ENCODE measurements at places on chromosomes 6 and 20.
A peak's percentile ranks its signal among the peaks of the same experiment; 100 is the strongest.

GRCh38 chr6:10402648-10403311 lies 12.1 kb downstream of the TFAP2A start:
- no peak for DNase-seq

DNA sequence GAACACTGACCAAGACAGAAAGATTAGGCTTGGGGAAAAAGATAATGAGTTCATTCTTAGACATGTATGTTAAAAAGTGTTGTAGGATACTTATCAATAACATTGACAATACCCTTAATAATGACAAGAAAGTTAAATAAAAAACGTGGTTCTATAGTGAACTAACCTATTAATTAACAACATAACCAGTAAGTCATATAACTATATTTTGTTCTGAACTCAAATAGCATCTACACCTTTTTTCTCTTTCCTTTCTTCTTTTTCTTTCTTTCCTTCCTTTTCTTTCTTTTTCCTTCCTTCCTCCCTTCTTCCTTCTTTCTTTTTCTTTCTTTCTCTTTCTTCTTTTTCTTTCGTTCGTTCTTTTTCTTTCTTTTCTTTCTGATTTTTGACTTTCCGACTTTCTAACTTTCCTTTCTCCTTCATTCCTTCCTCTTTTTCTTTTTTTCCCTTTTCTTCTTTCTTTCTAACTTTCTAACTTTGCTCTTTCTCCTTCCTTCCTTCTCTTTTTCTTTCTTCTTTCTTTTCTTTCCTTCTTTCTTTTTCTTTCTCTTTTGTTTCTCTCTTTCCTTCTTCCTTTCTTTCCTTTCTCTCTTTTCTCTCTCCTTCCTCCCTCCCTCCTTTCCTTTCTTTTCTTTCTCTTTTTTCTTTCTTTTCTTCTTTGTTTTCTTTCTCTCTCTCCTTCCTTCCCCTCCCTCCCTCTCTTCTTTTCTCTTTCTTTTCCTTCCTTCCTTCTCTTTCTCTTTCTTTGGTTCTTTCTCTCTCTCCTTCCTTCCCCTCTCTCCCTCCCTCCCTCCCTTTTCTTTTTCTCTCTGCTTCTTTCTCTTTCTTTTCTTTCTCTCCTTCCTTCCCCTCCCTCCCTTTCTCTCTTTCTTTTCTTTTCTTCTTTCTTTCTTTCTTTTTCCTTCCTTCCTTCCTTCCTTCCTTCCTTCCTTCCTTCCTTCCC lies 24.6 kb downstream of the PRSS35 start:
- DNase-seq, result no peak

GRCh38 chr20:20627471-20627870 lies 85.0 kb downstream of the RALGAPA2 start:
- no peak for DNase-seq

- DNase-seq, result no peak
Observed at GRCh38 chr6:150775415-150776203, 89.9 kb upstream of the MTHFD1L start.

GRCh38 chr6:39073471-39074355 lies 25.1 kb downstream of the GLP1R start:
- no peak for DNase-seq

GRCh38 chr6:63799813-63800212 lies 164.2 kb downstream of the PHF3 start:
- DNase-seq, result no peak

GRCh38 chr6:160690458-160690857 lies 11.6 kb upstream of the PLG start:
- DNase-seq, result no peak

DNA sequence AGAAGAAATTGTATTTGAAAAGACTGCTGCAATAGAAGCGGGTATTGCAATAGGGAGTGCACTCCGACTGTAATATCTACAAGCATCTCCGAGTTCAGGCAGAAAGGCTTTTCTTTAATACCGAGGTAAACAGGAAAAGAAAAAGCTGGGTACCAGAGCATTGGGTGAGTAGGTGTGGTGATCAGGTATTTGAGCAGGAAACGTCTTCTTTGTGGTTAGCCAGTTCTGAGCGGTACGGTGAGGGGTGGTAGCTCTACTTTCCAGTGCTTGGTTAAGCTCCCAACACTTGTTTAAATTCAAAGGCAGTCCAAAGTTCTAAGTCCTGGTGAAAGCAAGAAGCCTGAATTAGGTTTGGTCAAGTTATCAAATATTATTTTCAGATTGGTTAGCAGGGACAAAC lies 404.1 kb downstream of the LMBRD1 start:
- DNase-seq, result no peak

DNA sequence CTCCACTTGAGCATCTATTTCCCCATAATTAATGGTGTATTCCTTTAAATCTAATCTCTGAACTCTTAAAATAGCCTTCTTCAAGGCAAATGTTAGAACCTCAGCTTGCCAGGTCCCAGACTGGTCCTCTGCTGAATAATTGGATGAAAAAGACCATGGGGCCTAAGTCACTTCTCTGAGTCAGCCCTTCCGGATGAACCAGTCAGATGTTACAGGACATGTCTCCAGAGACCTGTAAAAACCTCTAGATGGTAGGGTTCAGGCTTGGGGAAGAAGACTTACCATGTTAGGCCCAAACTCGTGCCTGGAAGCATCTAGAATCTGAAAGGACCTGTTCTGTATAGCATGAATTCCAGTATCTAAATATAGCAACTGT lies 97.3 kb downstream of the CDKAL1 start:
- no peak for DNase-seq

DNA sequence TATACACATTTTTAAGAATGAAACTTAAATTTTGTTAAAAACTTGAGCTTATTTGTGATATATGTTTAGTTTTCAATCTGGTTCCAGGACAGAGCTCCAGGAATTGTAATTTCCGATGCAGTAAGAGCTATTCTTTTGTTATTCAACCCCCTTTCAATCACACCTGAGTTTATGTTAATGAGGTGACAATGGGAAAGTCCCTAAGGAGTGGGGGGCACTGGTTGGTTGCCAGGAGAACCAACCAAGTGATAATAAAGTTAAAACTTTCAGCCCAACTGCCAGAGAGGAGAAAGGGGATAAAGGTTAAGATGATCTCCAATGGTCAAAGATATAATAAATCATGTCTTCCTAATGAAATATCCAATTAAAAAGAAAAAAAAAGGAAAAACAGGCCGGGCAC lies 19.8 kb downstream of the MDN1 start:
- DNase-seq, result no peak

GRCh38 chr20:10501402-10501801 lies 66.3 kb downstream of the SLX4IP start:
- DNase-seq, result peak; percentile 74

DNA sequence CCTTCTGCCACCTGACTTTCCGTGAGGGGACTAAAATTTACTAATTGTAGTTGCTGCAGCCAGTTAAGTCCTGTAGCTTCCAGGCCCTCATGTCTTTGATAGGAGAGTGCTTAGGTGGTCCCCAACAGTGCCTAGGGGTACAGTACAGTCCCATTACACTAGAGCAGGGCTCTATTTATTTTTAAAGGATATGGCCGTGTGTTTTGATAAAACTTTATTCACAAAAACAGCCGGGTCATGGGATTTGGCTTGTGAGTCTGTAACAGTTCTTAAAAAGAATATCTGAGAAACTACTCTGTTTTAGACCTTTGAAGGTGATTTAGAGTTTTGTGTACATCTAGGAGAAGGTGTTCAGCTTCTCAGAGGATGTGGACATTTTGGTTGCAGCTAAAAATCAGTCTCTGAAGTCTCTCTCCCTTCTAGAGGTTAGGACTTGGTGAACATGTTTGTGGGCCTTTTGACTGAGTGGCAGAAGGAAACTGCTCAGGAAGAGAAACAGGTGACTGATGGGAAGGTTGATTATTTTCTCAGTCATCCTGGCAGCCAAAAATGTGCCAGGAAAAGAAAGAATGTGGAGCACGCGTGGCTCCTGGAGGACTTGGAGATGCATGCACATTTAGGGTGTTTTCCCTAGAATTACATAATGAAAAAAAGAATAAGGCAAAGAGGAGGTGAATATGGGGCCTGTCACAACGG lies 57.4 kb downstream of the VAPB start:
- DNase-seq, result no peak

- no peak for DNase-seq
Observed at GRCh38 chr6:36907781-36908180, 22.0 kb downstream of the C6orf89 start.

GRCh38 chr6:50714487-50715379 lies 1.4 kb downstream of the TFAP2D start:
- no peak for DNase-seq

DNA sequence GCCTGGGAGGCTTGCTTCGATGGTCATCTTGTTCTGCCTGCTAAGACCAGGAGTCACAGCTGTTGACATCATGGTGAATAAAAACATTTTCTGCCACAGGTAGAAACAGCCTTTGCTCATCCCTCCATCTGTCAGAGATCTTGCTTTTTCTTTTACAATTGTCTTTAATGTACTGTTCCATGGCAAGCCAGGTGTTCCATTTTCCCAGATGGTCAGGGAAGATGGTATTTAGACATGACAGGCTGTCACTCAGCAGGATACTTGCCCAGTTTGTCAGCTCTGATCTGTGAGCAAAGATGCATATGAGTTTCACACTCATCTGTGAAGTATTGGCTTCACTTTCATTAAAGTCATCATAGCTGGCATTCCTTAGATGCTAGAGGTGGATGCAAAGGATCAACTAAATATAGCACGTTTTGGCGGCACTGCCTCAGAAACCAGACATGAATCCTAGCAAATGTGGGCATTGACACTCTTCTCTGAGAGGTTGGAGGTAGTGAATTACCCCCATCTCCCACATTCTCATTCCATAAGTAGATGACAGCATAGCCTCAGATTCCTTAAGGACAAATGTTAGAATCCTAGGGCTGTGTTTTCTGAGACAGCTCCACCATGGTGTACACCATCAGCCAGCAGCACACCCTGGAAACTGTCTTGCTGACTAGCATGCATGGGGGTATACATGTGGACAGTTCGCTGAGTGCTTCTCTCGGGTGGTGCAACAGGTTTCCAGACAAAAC lies 4.2 kb downstream of the SSTR4 start:
- no peak for DNase-seq

GRCh38 chr20:46963758-46964617 lies 69.3 kb downstream of the EYA2 start:
- no peak for DNase-seq

- DNase-seq, result no peak
Observed at GRCh38 chr6:160178271-160178670, 56.7 kb downstream of the SLC22A1 start.

GRCh38 chr20:49742948-49743347 lies 29.3 kb upstream of the B4GALT5 start:
- DNase-seq, result no peak

GRCh38 chr20:57865266-57865665 lies 155.5 kb upstream of the PMEPA1 start:
- DNase-seq, result no peak

- DNase-seq, result no peak
Observed at GRCh38 chr6:1587546-1587945, 22.2 kb upstream of the FOXC1 start.

DNA sequence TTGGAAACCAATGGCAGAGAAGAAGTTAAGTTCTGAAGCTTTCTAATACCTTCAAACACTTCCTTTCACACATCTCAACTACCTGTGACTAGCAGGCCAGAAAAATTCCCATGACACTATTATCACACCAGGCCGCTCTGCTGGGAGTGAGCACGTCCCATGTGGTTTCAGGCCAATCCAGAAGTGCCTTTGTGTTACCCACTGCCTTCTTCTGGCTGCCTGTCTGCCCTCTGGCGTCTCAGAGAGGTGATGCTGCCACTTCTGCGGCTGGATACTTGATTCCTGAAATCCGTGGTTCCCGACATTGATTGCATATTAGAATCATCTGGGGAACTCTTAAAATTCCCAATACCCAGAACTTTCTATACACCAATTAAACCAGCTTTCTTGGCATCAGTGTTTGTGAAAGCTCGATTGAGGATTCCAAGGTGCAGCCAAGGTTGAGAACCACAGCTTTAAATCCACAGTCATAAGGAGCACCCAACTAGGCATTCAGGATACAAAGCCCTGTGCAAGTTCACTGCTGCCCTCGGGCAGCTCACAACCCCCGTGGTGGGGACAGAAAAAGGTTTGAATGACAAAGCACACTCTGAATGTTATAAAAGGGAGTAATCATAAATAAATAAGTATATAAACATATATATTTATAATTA lies 65.6 kb downstream of the STMND1 start:
- DNase-seq, result peak; percentile 7

DNA sequence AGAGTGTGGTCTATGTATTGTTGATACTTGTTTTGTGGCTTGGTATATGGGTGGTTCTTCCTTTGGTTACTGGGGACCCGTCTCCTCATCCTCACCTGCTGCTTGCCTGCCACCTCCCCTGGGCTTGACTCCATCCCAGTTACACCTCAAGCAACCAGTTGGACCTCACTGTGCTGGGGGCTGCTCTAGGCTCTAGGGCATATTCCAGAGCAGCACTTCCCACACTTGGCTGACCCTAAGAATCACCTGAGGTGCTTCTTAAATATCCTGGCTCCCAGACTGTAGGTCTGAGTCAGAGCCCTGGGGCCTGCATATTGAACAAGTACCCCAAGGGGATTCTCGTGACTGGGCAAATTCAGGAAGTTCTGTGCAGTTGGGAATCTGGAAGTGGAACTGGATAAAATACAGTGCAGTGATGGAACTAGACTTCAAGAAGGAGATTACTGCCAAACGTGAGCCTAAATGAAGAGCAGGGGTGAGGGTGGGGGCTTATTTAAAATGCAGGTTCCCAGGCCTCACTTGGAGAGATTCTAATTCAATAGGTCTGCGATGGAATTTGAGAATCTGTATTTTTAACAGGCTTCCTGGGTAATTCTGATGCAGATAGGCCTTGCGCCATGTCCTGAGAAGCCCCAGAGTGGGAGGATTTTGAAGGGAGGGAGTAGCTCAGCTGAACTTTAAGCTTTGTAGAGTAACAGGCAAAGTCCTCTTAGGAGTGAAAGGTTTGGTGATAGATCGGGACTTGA lies 7.6 kb downstream of the SPATS1 start:
- no peak for DNase-seq

DNA sequence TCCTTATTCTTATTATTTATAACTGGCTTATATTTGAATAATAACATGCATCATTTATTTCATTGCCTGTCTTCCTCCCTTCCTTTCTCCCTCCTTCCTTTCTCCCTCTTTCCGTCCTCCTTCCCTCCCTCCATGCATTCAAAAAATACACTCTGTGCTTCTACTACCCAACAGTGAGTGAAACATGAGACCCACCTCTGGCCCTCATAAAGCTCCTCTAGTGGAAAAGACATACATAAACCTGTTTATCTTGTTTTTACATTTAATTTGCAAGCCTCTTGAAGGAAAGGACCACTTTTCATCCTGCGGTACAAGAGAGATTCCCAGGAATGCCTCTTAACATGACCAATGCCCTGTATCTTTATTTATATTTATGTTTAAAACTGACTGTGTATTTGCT lies 21.8 kb upstream of the ISM1 start:
- DNase-seq, result no peak
